Suppressor macrophage (primary cell): ENCODE measurements at places on chromosomes 13 and 19.

DNA sequence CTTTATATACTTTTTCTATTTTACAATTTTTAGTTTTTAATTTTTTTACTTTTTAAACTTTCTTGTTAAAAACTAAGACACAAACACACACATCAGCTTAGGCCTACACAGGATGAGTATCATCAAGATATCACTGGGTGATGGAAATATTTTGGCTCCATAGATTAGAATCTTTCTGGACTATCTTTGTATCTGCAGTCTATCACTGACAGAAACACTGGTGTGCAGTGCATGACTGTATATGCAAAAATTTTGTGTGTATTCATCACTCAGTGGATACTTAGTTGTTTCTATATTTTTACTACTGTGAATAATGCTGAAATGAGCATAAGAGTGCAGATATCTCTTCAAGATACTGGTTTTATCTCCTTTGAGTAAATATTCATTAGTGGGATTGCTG is 68.0 kb upstream of the GPC6 start:
- no peak for DNase-seq

- DNase-seq, result no peak
These were observed 17.9 kb downstream of the DOT1L start for GRCh38 chr19:2181633-2181997.

- DNase-seq, result no peak
These were observed 101.2 kb downstream of the TNFRSF19 start for GRCh38 chr13:23671377-23671776.

DNA sequence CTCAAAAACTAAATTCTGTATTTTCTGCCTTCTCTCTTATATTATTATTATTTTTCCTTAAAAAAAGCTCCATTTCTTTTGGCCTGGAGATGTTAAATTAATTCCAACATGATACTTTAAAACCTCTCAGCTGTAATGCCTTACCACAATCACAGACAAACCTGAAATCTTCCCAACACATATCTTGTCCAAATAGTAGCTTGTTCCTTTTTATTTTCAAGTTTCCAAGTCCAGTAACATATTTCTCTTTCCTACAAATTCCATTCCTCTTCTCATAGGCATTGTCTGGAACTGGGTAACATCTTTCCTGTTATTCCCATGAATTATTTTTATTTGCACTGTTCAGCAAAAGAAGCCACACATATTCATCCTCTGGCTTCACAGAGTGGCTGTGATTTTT is 137.0 kb downstream of the SLITRK6 start:
- no peak for DNase-seq

DNA sequence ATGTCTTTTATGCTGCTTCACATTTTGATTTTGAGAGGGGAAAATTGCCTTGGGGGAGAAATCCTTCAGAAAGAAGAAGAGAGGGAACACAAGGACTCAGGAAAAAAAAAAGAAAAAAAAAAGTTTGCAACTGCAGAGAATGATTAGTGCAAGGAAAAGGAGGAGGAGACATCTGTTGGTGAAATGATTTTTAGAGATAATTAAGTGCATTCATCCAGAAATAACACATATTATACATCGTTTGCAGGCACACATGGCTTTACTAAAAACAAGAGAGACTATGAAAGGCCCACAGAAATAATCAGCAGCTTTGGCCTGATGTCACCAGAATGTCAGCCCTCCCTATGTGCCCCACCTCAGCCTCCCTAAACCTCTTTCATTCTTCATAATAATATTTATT is 1058.2 kb downstream of the PCDH9 start:
- no peak for DNase-seq

- DNase-seq, result no peak
These were observed 31.8 kb downstream of the CACNG6 start for GRCh38 chr19:54023191-54023590.

DNA sequence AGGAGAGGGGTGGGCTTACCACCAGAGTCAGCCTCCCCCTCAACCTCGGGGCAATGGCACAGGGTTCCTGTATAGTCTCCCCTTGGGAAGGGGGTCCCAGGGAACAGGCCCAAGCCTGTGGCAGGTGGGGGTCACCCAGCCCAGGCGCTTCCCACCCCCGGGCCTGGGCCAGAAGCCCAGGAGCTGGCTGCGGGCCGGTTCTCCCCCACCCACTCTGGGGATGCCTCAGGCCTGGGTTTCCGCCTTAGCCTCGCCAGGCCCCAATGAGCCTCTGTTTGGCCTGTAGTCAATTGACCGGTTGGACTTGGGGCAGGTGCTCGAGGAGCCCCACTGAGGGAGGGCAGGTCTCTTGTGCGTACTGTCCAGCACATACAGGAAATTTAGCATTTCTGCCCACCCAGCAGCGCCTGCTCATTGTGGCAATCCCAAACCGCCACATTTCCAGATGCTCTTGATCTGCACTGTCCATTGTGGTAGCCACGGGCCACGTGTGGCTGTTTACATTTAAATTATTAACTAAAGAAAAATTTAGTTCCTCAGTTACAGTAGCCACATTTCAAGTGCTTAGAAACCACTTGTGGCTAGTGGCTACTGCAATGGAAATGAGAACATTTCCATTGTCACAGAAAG is 9.9 kb downstream of the LYL1 start:
- no peak for DNase-seq

GRCh38 chr13:110475550-110476219 is 85.8 kb downstream of the RAB20 start:
- DNase-seq, result no peak

GRCh38 chr19:46115396-46116106 is 8.9 kb downstream of the IGFL3 start:
- DNase-seq, result peak; percentile 10

DNA sequence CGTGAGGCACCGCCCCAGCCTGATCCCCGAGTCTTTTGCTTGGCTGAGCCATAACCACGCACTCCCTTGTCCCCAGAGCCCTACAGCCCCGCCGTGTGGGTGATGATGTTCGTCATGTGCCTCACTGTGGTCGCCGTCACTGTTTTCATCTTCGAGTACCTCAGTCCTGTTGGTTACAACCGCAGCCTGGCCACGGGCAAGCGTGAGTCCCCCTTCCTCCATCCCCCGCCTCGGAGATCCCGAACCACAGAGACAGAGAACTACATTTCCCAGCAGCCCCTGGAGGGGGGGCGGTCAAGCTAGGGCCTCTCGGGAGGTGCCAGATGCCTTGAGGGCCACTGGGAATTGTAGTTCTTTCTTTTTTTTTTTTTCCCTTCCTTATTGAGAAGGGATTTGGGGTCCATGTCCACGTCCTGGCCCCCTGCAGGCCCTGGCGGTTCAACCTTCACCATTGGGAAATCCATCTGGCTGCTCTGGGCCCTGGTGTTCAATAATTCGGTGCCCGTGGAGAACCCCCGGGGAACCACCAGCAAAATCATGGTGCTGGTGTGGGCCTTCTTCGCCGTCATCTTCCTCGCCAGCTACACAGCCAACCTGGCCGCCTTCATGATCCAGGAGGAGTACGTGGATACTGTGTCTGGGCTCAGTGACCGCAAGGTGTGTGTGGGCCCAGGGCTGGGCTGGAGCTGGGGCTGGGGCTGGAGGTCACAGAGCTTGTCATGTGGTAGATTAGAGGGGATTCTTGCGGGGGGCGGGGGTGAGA is 25.9 kb downstream of the GRIN2D start:
- DNase-seq, result peak; percentile 75

DNA sequence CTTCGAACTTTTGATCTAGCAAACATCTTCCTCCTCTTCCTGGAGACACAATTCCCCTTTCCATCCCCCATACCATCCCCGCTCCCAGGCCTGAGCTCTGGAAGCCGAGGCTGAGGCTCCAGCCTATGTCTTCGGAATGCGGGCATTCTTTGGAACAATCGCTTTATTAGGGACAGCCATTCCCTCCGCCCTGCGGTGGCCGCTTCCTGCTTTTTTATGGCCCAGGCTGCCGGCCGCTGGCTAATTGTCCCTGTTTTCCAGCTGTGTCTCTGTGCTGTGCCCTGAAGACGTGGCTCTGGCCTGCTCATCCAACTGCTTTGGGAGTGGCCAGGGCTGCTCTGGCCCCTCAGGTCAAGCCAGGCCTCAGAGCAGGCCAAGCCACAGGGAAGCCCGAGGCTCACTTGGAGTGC is 2.1 kb upstream of the CDX2 start:
- no peak for DNase-seq

GRCh38 chr13:39684531-39685137 is 29.2 kb downstream of the COG6 start:
- peak; percentile 3 for DNase-seq

DNA sequence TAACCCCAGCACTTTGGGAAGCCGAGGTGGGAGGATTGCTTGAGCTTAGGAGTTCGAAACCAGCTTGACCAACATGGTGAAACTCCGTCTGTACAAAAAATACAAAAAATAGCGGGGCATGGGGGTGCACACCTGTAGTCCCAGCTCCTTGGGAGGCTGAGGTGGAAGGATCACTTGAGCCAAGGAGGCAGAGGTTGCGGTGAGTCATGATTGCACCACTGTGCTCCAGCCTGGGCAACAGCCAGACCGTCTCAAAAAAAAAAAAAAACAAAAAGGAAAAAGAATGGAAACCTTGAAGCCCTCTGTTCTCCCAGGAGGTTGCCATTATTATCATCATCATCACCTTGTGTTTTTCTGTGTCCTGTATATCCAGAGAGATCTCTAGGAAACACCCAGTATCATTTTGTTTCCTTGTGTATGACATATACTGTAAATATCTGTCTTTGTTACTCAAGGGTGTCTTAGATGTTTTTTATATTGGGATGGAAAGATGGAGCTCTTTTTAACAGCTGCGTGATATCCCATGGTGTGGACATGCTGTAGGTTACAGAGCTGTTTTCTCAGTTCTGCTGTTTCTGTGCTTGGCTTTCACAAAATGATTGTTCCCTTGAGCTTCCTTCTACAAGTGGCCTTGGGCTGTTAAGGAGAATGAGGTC is 11.8 kb downstream of the CHAF1A start:
- DNase-seq, result peak; percentile 54

- no peak for DNase-seq
These were observed 32.7 kb upstream of the CYSLTR2 start for GRCh38 chr13:48621056-48621455.

DNA sequence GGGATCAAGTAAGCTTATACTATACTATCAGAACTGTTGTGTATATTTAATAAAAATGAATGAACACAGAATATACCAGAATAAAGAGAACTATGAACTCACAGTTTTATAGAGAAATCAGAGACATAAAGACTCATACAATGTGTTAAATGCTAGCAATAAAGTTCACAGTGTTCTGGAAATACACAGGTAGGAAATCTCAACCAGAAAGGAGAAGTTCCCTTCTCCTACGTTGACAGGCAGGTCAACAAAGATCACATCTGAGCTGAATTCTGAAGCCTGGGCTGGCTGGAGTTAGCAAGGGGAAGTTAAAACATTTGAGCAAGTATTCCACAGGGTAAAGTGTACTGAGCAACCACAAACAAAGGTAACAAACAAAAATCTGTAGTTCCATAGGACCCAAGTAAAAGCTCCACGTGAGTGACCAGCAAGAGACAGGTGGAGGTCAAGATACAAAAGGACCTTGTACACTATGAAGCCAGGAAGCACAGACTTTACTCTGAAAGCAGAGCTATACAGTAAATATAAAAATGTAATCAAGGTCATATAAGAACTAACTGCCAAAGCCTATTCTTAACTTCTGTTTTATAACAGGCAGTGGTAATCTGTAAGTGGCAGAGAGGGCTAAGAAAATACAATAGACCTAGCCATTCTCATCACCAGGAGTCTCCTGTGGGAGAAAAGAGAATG is 13.0 kb downstream of the FBXL3 start:
- no peak for DNase-seq

- DNase-seq, result no peak
These were observed 56.9 kb downstream of the ZNF726 start for GRCh38 chr19:23971598-23971997.

GRCh38 chr13:112903606-112904195 is 65.3 kb upstream of the MCF2L start:
- no peak for DNase-seq

DNA sequence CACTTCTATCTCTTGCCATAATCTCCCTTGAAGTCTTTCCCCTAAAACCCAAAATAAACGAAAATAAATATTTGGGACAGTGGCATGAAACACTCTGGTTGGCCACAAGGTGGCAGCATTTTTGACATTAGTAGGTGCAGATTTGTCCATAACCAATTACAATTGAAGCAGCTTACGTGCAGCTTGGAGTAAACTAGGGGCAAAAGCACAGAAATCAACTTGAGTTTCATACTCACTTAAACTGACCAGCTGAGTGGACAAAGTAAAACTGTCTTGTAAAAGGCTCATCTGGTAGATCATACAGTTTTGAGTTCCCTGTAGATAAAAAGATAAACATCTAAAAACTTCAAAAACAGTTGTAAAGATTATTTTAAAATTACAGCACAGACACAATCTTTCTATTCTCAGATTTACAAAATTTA is 18.8 kb downstream of the PDCD5 start:
- DNase-seq, result peak; percentile 80

- DNase-seq, result no peak
These were observed 209.5 kb downstream of the KLF5 start for GRCh38 chr13:73268306-73268705.

DNA sequence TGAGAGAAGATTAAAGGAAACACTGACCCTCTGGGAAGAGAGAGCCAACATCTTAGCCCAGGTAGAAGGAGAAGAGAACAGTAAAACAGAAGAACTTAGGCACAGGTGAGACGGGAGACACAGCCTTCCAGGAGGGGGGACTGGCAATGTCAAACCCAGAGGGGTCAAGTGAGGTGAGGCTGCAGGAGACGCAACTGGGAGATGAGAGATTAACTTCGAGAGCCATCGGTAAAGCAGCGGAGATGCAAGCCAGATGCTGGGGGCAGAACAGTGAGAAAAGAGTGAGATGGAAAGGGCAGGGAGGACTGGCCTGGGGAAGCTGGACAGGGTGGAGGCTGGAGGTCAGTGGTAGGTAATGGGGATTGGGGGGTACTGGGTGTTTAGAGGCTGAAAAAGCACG is 5.2 kb downstream of the INSR start:
- DNase-seq, result no peak

DNA sequence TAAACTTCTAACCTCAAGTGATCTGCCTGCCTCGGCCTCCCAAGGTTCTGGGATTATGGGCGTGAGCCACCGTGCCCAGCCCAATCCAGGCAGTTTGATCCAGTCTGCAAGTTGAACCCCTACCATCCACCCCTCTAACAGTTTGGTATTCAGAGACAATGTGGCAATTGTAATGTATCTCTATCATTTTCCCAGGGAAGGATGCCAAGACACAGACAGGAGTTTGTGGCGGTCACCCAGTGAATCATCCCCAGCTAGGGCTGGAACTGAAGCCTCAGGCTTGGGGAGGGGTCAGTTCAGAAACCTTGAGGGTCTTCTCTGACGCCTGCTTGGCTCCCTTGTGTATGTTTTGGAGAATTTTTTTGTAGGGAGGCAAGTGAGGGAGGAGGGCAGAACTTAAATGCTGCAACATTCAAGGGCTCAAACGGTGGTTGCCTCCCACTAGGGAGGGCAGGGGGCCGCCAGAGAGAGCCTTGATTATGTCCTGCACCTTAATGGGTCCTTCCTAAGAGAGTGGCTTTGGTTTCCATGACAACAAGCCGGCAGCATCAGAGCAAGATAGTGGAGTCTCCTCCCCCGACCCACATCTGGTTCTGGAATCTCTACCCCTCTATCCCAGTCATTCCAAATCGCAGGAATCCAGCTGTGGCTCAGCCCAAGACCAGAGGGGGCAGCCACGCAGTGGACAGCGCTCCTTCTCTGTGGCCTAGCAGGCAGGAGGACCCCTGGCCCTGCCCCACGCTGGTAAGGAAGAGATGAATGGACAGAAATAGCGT is 14.9 kb upstream of the FEM1A start:
- DNase-seq, result no peak
